ENCODE measurements at places on chromosomes 16 and 17.

DNA sequence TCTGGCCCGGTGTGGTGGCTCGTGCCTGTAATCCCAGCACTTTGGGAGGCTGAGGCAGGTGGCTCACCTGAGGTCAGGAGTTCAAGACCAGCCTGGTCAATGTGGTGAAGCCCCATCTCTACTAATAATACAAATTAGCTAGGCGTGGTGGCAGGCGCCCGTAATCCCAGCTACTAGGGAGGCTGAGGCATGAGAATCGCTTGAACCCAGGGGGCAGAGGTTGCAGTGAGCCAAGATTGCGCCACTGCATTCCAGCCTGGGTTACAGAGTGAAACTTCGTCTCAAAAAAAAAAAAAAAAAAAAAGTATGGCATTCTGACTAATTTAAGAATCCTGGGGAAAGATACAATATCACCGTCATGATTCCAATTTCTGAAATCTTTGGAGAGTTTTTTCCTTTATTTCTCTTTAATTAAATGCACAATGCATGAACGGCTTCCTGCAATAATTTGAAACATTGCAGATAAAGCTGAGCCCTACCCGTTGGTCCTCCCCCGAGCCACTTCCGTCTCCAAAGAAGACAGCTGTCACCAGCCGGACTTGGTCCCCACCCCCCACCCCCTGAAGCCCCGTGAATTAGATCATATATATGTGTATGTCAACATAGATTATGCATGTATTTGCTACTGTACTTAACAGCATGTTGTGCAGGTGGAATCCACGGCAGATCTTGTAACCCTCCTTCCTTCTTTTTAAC is 142.6 kb upstream of the PLCG2 start:
- DNase-seq = no peak

GRCh38 chr16:77223184-77223583 is 24.0 kb downstream of the SYCE1L start:
- DNase-seq = no peak

DNA sequence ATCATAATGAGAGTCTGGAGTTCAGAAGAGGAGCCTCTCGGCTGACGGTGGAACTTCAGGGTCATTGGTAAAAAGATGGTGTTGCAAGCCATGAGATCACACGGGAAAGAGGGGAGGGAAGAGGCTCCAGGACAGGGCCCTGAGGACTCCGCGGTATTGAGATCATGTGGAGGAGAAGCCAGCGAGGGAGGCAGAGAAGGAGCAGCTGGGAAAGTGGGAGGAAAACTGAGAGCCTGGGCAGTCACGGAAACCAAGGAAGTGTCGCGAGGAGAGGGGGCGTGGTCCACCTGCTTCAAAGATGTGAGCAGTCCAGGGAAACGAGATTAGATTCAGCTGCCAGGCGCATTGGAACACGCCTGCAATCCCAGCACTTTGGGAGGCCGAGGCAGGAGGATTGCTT is 27.7 kb upstream of the SBK1 start:
- no peak for DNase-seq

- DNase-seq = no peak
Measured at GRCh38 chr17:22374741-22375140, 682.4 kb downstream of the KCNJ18 start.

DNA sequence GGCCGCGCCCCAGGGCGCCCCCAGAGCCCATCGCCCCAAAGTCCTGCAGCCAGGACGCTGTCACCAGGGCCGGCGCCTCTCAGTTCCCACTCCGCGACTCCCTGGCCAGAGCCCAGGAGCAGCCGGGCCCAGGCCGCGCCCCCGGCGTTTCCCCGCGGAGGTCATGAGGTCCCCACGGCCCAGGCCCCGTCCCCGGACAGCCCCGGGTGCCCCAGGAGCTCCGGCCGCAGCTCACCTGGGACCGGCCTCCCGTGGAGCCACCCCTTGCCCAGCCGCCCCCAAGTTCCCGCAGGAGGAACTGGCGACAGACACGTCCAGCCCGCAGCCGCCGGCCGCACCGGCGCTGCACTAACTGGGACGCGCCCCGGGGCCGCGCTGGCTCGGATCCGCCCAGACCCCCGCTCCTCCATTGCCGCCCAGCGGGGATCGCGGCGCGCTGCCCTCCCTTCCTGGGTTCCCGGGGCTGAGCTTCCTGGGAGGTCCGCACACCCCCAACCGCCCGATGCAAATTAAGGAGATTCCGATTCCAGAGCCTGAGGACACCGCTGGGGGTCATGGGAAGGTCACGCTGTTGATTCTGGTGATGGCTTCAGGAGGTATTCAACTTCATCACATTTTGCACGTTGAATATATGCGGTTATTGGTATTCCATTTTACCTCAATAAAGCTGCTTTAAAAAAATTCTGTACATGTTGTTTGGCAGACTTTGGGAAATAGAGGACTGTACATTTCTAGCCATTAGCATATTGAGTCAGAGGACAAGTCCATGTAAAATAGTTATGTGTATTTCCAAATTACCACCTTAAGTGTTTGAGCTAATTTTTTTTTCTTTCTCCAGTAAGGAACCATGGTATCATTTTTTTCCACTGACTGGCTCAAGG is 9.9 kb downstream of the AHSP start:
- DNase-seq = no peak

- no peak for DNase-seq
Measured at GRCh38 chr17:13462673-13463124, 139.0 kb downstream of the HS3ST3A1 start.

- DNase-seq = no peak
Measured at GRCh38 chr17:36818134-36818825, 119.0 kb upstream of the LHX1 start.

DNA sequence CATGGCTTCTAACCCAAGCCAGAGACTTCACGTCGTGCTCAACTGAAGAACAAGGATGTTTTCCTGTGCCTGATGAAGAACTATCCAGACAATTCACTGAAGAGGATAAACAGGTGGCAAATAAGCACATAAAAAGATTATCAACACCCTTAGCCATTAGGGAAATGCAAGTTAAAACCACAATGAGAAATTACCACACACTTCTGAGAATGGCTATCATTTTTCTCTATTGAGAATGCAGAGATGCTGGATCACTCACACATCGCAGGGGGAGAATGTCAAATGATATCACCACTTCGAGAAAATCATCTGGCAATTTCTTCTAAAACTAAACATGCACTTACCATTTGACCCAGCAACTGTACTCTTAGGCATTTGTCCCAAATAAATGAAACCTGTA is 162.8 kb downstream of the IRX3 start:
- peak; percentile 9 for DNase-seq

DNA sequence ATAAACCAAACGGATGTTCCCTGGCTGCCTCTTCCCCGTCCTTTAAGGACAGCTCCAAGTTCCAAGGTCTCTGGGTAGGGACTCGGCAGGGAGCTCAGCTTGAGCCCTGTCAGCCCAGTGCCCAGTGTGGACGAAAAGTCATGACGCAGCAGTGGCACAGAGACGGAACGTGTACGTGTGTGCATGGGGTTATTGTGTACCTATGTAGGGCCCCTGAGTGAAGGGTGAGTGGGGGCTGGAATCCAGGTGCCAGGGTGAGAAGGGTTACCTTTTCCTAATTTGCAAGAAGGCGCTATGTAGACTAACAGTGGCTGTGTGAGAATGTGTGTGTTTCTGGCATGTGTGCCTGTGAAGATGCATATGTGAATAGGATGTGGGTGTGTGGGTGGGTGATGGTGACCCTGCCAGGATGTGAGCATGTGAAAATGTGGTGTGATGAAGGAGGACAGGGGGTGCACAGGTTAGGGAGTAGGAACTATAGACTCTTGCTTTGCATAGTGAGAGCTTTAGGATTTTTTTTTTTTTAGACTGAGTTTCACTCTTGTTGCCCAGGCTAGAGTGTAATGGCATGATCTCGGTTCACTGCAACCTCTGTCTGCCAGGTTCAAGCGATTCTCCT is 6.0 kb downstream of the SCN4A start:
- no peak for DNase-seq

DNA sequence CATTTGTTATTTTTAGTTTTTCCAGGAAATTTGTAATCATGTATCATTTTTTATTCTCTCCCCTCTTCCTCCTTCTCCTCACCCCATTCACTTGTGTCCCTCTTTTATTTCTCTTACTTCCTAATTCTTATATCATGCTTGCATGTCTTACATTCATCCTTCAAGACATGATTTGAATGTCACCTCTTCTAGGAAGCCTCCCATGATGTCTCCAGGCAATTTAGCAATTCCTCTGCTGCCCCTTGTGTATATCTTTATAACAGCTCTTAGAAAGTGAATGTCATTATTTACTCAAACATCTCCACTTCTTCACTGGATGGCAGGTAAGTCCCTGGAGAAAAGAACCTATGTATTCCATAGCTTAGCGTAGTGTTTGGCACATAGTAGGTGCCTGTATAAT is 7.8 kb downstream of the HNF1B start:
- no peak for DNase-seq

GRCh38 chr17:63277629-63278028 is 168.5 kb downstream of the CYB561 start:
- DNase-seq = no peak

DNA sequence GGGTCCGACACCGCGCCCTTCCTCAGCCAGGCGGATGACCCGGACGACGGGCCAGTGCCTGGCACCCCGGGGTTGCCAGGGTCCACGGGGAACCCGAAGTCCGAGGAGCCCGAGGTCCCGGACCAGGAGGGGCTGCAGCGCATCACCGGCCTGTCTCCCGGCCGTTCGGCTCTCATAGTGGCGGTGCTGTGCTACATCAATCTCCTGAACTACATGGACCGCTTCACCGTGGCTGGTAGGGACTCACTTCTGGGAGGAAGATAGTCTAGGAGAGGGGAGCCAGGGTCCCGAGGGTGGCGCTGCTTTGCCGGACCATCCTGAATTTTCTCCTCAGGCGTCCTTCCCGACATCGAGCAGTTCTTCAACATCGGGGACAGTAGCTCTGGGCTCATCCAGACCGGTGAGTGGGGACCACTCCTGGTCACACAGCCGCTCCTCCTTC is 601 bp downstream of the SPNS1 start:
- DNase-seq = no peak

DNA sequence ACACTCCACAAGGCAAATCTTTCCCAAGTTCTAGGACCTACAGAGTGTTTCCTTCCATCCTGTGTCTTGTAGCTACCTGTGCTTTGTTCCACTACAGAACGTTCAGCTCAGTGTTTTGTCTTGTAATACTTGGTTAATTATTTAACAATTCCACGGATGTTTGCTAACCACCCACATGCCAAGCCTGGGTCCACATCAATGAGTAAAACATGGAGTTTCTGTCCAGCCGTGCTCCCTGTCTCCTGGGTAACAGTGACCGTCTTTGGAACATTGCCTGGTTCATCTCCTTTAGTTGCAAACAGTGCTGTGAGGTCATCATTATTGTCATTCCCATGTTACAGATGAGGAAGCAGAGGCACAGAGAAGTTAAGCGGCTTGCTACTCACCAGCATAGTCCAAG is 41.3 kb downstream of the IRF8 start:
- no peak for DNase-seq

- DNase-seq = no peak
Measured at GRCh38 chr17:77403854-77404253, 263.1 kb downstream of the SEC14L1 start.

GRCh38 chr16:72832621-72833248 is 215.2 kb downstream of the ZFHX3 start:
- peak; percentile 75 for DNase-seq

GRCh38 chr16:49280841-49281371 is 732 bp downstream of the CBLN1 start:
- DNase-seq = no peak
